ENCODE measurements at places on chromosomes 3 and 15.

DNA sequence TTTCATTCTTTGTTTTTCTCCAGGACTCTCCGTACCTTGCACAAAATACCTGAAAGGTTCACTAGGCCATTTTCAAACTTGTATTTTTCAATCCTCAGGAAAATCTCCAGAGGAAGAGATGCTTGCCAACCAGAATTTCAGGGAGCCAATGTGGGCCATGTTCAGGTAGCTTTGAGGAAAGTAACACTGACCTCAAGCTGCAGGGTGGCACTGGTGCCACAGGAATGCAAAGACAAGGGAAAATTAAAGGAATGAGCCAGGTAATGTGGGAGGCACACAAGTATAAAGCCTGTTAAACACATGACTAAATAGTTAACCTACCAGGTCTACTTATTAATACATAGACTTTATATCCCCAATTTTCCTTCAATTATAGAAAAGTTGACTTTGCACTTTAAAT lies 51.9 kb upstream of the GAP43 start:
- DNase-seq = no peak

GRCh38 chr15:100167884-100168375 lies 173.8 kb downstream of the ADAMTS17 start:
- DNase-seq = no peak

DNA sequence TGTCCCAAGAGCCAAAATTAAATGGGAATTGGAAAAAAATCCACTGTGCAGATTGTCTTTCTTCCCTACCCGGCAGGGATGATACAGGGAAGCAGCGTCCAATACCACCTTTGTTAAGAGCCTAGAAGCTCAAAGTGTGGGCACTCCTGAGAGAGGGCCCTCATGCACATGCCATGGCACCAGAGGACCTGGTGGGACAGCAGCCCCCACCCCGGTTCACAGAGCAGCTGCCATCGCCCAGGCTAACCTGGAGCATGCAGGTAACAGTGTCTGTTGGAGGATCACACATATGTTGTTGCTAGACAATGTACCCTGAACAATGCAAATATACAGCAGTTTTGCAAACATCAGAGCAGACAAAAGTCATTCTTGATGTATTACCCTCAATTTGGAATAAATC lies 206.5 kb downstream of the TJP1 start:
- DNase-seq = no peak

GRCh38 chr3:121696186-121696585 lies 35.5 kb upstream of the HCLS1 start:
- no peak for DNase-seq

DNA sequence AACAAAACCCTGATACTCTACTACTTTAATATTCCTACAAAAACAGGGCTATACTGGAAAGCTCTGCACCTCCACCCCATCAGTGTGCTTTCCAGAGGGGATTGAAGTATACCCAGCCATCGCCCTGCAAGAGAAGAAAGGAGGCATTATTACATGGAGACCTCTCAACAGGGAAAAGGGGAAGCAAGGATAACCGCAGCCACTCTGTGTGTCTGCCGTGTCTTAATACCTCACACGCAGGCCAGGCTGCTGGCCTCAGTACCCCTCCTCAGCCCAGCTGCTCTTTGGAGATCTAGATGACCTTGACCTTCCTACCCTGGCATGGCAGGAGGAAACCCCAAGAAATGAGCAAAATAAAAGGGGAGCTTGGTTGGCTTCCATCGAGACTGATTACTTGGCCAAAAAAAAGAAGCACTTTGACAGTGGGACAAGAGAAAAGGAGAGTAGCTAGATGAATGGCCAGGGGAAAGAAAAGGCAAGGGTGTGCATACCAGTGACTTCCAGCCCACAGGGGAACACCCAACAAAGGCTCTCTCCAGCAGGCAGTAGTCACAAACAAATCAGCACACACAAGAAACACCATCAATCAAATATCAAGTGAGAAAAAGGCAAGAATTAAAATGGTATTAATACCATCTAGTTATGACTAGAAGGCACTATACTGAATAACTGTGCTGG lies 129.4 kb downstream of the STT3B start:
- no peak for DNase-seq

- DNase-seq = no peak
Observed at GRCh38 chr3:101181801-101182200, 138.6 kb downstream of the IMPG2 start.

- no peak for DNase-seq
Observed at GRCh38 chr3:165532851-165533250, 304.4 kb downstream of the BCHE start.

- DNase-seq = no peak
Observed at GRCh38 chr3:145648396-145648795, 512.6 kb downstream of the PLOD2 start.

DNA sequence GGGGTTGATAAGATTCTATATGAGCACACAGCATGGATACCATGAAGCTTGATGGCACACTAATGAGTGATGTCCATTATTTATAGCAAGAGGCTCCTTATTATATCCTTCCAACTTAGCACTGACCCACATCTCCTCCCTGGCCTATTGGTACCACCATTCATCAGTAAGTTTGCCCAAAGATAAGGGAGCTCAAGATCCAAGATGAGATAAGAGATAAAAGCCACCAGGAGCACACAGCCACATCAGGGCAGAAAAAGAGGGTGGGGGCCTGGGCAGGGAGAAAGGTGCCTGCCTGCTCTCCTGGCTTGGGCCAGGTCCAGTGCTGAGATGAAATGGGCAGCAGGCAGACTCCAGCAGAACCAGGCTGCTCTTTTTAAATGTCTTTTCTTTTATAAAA lies 4.4 kb upstream of the PPP1R14D start:
- DNase-seq = no peak

- no peak for DNase-seq
Observed at GRCh38 chr3:183714622-183715021, 17.0 kb downstream of the YEATS2 start.
